ENCODE measurements at places on chromosomes 1 and 21.

DNA sequence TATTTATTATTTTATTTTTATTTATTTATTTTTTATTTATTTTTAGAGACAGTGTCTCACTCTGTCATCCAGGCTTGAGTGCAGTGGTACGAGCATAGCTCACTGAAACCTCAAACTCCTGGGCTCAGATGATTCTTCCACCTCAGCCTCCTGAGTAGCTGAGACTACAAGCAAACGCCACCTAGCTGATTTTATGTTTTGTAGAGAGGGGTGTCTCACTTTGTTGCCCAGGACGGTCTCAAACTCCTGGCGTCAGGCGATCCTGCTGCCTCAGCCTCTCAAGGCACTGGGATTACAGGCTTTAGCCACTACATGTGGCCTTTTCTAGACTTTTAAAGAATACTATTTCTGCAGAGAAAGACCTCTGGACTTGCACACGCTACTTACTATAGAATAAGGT, 61.3 kb upstream of the C1orf53 start:
- DNase-seq, result no peak

DNA sequence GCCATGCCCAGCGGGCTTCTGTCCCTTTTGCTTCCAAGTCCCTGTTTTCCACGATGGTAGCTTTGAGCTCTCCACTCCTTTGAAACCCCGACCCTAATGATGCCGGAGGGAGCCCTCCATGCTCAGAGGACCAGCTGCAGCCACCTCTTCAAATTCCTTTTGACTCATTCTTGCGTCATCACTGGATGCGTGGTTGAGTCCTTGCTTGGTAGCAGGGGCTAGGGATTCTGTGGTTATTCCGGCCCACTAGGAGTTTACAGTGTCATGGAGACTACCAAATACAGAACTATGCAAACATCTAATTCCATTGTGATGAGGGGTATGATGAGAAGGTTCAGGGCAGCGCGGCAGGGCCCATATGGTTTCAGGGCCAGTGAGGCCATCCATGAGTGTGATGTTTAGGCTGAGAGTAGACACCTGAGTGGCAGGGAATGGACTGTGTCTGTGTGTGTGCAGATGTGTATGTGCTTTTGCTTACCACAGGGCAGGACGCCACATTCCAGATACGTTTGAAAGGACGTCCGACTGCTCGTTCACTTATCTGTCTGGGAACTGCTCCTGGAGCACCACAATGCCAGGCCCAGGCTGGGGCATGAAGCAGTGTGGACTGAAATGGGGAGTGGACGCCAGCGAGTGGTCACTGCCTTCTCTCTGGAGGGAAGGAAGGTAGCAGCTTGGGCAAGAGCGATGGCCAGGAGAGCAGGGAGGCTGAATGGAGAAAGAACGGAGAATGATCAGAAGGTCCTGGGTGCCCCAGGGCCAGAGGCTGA, 30.4 kb upstream of the ZBTB21 start:
- no peak for DNase-seq

DNA sequence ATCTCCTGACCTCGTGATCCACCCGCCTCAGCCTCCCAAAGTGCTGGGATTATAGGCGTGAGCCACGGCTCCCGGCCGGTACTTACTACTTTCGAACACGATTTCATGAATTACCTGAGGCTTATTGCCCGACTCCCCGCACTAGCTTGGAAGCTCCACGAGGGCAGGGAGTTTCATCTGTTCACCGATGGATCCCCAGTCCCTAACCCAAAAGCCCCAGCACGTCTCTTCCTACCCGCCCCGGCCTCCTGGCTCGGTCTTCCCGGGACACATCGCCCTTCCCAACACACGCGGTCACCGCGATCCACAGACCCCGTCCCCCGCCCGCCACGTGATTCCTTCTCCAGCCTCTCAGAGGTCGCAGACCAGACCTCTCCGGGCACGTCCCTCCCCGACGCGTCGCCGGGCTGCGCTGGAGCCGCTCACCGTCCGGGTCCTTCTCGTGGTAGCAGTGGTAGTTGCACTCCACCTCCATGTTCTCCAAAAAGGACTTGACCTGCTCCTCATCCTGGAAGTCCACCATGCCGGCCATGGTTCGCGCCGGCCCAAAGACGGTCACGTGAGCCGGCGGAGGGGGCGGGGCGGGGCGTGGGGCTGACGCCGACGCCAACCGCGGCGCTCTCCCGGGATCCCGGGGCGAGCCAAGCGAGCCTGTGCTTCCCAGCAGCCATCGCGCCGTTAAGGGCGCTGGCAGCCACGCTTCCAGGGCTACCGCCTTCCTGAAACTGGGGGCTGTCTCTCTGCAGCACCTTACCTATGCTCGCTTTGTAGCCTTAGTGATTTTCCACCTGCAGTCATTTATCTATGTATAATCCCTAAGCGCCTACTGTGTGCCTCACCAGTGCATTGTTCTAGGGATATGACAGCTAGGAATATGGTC, at the start of gene COA7:
COA7 (minus strand) TSS at position 553 of the 880 bp plus-strand sequence; CDS start at position 532, 21 bp downstream.
- peak; percentile 33 for DNase-seq

- no peak for DNase-seq
These were observed 35.5 kb upstream of the IL20 start for GRCh38 chr1:206829875-206830274.

- DNase-seq, result no peak
These were observed 19.1 kb downstream of the AGL start for GRCh38 chr1:99869304-99869703.

GRCh38 chr1:100073531-100073930, 59.2 kb downstream of the SASS6 start:
- no peak for DNase-seq

DNA sequence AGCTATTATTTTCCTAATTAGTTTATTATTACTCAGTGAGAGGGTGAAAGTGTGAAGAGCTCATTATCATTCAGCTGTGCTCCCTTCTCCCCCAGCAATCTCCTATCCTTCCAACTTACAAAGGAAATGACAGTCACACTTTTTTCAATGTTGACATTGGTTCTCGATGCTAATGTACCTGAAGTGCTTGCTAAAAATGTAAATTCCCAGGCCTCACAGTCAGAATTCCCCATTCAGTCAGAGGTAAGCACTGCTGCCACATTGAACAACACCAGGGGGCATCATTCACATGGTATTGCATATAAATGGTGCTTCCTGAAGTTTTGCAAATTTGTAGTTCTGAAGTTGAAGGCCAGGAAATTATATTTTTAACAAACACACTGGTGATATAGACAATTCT, 132.7 kb upstream of the FOXD3 start:
- no peak for DNase-seq

- no peak for DNase-seq
These were observed 68.7 kb upstream of the C1orf105 start for GRCh38 chr1:172351754-172352161.

DNA sequence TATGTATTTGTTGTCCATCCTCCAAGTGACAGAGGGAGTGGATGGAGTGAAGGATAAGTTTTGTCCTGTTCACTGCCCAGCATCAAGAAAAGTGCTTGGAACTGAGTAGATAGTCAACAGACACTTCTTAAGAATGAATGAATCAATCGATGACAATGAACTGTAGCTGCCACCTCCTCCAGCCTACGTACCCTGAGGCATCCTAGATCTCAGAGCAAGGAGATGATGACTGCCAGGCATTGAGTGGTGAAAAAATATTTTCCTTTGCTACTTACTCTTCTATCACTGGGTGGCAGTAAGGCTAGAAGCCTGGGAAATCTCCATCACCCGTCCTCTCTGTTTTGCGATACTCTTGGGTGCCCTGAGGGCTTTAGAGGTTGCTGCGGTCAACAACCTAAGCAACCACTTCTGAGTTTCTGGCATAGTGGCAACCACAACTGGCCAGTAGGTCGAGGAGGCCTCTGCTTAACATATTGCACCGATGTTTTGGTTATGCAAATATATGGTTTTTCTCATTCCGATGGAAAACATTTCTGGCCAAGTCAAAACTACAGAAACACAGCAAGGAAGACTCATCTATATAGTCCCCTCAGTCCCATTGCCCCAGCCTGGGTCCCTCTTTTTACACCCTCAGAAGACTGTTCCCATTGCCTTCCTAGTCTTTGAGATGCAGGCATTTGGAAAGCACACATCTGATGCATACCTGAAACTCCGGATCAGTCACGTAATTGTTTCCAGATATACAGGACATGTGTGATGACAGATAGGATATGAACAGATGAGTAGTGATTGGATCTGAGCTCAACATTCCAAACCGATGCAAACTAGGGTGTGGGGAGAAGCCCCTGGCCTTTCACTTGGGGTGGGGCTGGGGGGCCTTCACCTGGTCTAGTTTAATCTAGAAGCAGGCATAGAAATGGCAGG, 136.8 kb downstream of the RUNX1 start:
- no peak for DNase-seq

DNA sequence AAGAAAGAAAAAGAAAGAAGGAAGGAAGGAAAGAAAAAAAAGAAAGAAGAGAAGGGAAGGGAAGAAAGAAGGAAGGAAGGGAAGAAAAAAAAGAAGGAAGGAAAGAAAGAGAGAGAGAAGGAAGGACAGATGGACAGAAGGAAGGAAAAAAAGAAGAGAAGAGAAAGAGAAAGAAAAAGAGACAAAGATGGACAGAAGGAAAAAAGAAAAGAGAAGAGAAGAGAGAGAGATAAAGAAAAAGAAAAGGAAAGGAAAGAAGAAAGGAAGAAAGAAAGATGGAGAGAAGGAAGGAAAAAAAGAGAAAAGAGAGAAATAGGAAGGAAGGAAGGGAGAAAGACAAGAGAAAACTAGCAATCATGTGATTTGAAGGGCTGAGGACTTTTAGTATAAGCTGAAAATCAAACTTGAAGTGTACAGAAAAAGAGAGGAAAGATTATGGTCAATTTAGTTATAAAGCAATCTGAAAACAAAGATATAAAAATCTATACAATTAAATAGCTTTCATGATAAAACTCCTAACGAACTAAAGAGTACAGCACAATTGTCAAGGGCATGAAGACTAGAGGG, 115.3 kb downstream of the LTN1 start:
- DNase-seq, result no peak

DNA sequence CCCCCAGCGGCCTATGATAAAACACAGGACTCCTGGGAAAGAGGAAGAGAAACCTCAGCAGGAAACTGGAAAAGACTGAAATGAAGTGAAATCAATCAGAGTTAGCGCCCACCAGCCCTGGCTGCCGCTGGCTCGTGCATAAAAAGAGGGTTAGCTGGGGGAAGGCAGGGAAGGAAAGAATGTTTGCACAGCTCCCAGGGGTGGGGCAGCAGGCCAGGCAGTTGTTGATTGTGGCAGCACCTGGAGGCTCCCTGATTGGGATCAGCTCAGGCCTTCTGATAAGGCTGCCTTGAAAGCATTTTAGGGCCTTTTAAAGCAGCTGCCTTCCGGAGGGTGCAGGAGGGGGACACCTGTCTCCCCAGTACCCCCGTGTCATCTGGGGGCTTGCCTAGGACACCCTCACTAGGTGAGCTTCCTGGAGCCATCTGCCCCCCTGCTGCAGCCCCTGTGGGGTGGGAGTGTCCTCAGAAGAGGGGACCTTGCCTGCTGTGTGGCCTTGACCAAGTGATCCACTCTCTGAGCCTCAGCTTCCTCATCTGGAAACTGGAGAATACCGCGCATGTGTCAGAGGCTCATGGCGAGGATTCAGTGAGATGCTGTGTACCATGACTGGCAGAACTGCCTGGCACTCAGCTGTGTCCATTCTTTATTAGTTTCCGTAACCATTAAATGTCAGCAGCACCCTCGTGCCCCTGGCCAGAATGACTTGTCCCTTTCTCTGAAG, 6.6 kb downstream of the EPHB2 start:
- no peak for DNase-seq

GRCh38 chr21:45801129-45801964, 157.8 kb downstream of the PCBP3 start:
- no peak for DNase-seq

DNA sequence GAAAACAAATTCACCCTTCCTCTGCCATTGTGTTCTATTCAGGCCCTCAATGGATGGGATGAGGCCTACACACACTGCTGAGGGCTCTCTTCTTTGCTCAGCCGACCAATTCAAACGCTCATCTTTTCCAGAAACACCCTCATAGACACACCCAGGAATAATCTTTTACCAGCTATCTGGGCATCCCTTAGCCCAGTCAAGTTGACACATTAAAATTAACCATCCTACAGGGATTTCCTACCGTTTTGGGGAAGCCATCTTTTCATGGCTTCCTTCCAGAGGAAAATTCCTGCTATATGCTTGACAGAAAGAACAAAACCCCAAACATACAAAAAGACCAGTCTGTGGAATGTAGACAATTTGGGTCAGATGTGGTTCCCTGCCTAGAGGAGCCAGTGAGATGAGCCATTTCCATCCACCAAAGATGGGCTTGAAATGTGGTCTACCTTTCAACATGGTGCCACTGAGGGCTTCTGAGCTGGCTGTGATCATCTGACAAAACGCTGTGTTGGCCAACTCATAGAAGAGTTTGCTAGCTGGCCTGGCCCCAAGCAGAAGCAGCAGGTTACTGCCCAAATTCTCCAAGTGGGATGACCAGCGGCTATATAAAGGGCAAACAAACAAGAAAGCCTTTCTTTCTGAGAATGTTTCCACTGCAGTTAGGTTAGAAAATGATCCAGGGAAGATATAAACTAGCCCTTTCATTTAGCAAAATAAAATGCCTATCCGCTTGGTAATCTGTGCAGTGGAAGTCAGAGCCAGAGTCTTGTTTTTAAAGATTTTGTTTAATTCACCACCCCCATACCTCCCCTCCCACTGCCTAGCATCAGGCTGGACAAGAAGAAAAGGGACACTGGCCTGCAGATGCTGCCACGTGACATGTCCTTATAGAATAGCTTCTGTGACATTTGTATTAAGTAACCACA, 69.1 kb upstream of the MRPS6 start:
- DNase-seq, result no peak

DNA sequence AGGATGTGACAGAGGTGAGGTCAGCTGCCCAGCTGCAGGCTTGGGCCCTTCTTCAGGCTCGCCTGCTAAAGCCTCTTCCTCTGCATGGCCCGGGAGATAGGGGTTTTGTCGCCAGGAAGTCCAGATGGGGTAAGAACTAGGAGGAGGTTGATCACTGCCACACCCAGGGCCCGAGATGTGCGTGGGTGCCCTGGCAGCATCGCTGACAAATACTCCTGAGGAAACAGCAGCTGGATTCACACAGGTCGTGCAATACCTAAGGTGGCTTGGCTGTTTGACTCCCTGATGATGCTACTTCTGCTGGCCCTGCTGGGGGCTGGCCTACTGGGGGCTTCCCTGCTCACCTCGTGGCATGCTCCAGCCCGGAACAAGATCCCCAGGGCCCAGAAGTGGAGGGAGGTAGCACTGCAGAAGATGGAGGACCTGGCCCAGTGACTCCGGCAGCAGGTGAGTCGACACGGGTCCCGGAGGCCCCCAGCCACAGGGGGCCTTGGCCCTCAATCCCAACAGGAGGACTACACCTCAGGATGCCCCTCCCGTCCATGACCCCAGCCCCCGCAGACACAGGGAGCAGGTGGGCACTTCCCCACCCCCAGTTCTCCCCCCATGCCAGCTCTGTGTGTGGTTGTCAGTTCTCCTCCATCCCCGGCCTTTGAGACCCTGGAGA, 29.6 kb downstream of the FAAH start:
- DNase-seq, result no peak

DNA sequence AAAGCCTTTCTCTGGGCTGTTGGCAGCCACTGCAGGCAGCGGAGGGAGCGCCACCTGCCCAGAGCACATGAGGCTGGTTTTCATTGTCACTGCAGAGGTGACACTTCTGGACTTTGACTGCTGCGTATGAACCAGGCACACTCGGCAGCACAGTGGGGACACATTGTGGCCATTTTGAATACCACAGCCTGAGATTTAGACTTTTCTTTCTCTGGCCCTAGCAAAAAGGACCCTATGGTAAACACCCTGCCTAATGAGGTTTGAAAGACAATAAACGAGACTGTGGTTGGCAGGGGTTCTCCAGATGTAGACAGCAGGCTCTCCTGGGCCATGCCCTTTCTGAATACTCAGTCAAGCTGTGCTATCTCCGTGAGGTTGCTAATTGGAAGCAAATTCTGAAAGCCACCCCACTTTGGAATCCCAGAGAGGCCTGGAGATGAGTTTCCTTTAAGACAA, 12.0 kb upstream of the KCNE2 start:
- no peak for DNase-seq

GRCh38 chr1:61538228-61538627, 186.7 kb downstream of the TM2D1 start:
- no peak for DNase-seq

Measured in stimulated activated CD4-positive, alpha-beta T cell treated with anti-CD3 and anti-CD28 coated beads, Interleukin-15, amount 100 ng/mL, for 1 hour (primary cell).